ENCODE measurements at places on chromosomes 16 and 17. TPM values are rescaled to one million over a fixed set of nuclear protein-coding genes. Genes with fewer than 3 reads are reported as not detected.

DNA sequence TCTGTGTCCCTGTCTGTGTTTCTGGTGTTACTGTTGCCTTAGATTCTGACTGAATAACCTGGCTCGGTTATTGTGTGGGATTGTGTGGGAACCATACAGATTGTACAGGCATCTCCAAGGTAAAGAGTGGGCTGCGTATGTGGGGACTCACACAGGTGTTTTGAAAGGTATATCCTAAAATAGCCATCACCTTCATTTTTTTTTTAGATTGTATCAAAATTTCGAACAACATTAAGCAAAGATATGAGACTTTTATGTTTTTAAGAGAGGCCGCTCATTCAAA, 53.5 kb downstream of the ATP2C2 start:
- DNase-seq, result no peak

DNA sequence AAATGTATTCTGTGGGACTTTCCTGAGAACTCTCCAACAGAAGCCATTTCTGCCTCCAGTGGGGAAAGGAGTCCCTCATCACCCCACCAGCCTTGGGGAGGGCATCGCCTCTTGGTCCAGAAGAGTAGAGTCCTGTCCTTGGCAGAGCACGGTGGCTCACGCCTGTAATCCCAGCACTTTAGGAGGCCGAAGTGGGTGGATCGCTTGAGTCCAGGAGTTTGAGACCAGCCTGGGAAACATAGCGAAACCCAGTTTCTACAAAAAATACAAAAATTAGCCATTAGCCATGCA, 41.0 kb downstream of the LYRM1 start:
- DNase-seq, result no peak

DNA sequence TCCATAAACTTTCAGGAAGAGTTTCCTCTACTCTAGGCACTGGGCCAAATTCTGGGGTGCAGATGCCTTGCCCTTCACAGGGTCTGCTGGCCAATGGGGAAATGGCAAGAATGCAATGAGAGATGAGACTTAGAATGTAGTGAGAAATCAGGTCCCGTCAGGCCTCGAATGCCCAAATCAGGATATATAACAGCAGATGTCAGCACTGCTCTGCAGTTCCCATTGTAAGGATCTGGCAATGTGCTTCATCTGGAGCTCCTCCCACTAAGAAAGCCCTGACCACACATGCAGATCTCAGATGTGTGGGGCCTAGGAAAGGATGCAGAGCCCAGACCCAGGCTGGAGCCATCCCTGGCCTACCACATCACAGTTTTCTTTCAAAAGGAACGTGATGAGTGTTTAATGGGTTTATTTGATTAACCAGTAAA, 13.9 kb upstream of the LPCAT2 start:
- DNase-seq, result peak; percentile 86

DNA sequence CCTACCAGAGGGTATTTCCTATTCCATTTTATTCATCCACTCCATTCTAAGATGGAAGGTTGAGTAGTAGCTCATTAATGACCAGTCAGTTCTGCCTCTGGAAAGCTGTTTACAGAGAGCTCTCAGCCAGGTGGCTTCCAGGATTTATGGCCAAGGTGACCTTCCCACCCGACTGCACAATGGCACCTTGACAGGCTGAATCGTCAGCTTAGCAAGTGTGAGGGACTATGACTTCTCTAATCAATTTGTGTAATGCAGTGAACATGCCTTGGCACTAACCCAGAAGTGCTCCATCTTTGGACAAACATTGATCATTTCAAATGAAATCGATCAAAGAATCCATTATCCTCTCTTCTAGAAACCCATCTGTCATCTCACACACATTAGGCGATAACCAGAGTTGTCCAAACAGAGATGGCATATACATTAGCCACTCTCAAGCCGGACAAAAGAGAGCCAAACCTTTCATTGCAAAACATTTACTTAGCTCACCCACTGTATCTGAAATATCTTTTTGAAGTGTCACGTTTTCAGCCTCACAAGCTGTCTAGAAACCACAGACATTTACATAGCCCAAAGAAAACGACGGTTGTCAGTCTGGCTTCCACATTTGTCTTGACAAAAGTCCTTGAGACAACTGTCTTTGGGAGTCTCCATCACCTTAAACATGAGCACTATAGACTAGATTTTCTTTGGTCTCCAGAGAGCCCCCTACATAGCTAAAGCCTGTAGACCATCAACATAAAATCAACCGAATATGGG, 35.6 kb downstream of the CLEC3A start:
- DNase-seq, result no peak

Gene TMEM238L
- not detected for polyA plus RNA-seq

Gene C16orf96
- polyA plus RNA-seq, result not detected

Data from BJ (cell line).